ENCODE measurements at places on chromosomes 4 and X. TPM values are rescaled to one million over a fixed set of nuclear protein-coding genes. Genes with fewer than 3 reads are reported as not detected.

DNA sequence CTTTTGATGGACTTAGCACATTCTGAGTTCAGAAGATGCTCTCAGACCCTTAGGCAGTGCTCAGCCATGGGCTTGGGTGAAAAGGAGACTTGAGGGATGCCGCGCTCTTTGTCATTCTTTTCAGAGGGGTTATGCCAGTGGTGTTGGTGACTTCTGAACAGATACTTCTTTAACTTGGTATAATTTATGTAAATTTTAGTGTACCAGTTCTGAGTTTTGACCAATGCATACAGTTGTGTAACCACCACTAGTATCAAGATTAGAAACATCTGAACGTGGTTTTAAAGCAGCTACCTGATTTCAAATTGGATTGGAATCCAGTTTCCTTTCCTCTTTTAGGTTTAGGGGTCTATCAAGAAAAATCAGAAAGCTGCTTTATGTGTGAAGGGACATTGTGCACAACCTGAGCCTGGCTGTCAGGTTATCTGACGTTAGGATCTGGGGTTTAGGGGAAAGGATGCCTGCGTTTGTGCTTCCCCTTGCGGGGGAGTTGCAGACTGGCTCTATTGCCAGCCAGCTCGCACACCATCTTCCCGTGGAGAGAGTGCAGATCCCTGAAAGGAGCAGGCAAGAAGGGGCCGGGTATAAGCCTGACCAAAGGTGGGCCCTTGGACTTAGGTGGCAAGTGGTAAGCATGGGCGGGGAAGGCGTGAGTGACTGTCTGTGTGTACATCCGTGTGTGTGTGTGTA lies 19.0 kb downstream of the SMS start:
- H3K36me3 ChIP-seq: no peaks in the 10 kb centered on the region
- no peaks in the 10 kb centered on the region for H3K27me3 ChIP-seq
- no peak overlapping the region for H3K4me3 ChIP-seq
- H3K4me1 ChIP-seq: no peaks in the 10 kb centered on the region
- no peak overlapping the region for H3K27ac ChIP-seq

DNA sequence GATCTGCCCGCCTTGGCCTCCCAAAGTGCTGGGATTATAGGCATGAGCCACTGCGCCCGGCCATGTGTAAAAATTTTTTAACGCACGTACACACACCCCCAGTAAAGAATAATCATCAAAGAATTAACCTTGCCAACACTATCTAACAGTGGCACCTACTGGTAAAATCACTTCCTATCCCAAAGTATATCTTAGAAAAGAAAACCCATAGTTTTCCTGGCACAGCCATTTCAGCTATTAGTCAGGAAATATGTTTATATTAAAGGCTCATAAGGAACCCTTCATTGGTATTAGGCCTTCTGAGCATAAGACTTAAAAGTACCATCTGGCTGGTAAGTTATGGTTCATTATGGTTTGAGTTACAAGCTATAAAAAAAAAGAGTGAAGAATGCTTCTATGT lies 14.1 kb downstream of the S100G start:
- H3K4me1 ChIP-seq: no peaks in the 10 kb centered on the region
- no peaks in the 10 kb centered on the region for H3K36me3 ChIP-seq
- H3K27me3 ChIP-seq: no peaks in the 10 kb centered on the region
- DNase-seq: no peak

DNA sequence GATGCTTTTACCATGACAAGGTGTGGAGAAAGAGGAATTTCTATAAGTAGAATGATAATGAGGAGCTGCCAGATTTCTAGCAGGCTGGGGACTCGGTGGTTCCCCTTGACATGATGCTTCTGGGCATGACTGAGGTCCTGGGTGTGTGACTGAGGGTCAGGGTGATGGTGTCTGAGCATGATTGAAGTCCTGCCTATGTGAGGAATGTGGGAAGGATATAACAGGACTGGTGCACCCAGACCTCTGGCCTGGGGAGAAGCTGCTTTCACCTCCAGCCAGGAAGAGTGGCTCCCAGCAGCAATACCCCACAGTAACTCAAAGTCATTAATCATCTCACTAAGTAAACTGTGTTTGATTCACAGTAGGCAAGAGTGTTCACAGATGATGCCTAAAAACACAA lies 17.4 kb downstream of the SORBS2 start:
- H3K27ac ChIP-seq: no peak overlapping the region
- no peaks in the 10 kb centered on the region for H3K27me3 ChIP-seq
- no peaks in the 10 kb centered on the region for H3K36me3 ChIP-seq
- DNase-seq: no peak

Gene SLC10A7
- total RNA-seq: 22.0 TPM

DNA sequence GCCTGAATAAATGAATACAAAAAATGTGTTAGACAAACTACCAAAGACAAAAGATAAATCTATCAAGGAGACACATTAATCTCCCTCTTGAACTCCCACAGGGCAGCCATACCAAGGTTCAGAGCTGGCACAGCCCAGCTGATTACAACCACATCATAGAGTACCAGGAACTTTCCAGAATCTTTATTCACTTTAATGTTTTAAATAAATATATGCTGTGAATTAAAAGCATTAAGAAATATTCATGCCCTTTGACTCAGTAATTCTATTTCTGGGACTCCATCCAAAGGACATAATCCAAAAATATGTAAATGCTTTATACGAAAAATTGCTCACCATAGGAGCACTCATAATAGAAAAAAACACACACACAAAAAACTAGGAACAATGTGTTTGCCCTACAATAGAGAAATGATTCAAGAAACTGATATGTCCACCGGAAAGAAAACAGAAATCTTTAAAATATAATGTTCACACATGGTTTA lies 126.0 kb downstream of the LDB2 start:
- no peaks in the 10 kb centered on the region for H3K4me1 ChIP-seq
- H3K27me3 ChIP-seq: no peaks in the 10 kb centered on the region
- no peak for DNase-seq
- no peaks in the 10 kb centered on the region for H3K36me3 ChIP-seq

GRCh38 chr4:126386512-126386911 lies 1071.8 kb downstream of the FAT4 start:
- H3K4me1 ChIP-seq: no peaks in the 10 kb centered on the region
- no peak for DNase-seq
- no peak overlapping the region for H3K27ac ChIP-seq

- no peak overlapping the region for H3K4me3 ChIP-seq
- no peaks in the 10 kb centered on the region for H3K4me1 ChIP-seq
- H3K27me3 ChIP-seq: no peaks in the 10 kb centered on the region
- no peak for DNase-seq
- H3K27ac ChIP-seq: no peak overlapping the region
- no peaks in the 10 kb centered on the region for H3K36me3 ChIP-seq
These were observed 15.2 kb downstream of the USP53 start for GRCh38 chr4:119227690-119228089.

Data from left lung (tissue), 14 donors.